T-helper 9 cell (primary cell): ENCODE measurements at places on chromosomes 5 and 9.

DNA sequence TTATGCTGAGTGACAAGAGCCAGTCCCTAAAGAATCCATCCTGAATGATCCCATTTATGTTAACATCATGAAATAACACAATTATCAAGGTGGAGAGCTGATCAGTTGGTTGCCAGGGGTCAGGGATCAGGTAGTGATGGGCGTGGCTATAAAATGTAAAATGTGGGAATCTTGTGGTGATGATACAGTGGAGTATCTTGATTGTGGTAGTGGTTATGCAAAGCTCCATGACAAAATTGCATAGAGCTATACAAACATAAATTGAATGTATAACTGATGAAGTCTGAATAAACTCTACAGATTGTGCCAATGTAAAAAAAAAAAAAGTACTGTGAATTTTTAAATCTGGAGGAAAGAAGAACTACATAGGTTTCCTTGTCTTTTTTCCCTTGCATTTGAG, 104.6 kb upstream of the SPATA31C2 start:
- DNase-seq, result no peak

DNA sequence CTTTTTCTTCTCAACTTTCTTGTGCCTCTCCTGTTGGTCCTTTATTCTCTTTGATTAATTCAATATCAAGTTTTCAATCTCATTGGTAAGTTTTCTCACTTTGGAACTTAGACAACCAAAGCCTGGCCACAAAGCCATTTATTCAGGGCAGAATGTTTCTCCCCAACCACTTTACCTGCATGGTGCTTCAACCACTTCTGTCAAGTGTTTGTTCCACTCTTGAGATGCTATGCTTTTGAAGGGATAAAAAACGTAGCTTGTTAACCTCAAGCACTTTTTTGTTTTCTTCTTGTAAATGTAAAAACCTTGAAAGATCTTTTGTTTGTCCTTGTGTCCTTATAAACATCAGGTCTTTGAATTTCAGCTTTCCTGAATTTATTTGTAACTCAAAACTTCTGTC, 966.7 kb downstream of the MAT2B start:
- DNase-seq, result no peak

- DNase-seq, result no peak
These were observed 87.9 kb downstream of the EQTN start for GRCh38 chr9:27209034-27209433.

DNA sequence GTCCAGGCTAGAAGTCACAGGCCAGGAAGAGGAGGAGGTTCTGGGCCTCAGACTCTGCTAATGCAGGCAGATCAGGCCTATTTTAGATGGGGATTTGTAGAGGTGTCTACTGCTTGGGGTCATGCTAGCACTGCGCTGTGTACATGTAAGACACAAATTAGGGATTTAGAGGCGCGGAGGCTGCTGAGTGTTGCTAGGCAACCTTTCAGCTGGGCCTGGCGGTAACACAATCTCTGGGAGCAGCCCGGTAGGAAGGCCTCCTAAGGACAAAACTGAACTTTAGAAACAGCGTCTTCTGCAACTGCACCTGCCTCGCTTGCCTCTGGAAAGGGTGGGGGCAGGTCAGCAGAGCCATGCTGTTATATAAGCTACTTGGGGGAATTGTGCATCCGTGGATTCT, 147.9 kb downstream of the MACROH2A1 start:
- no peak for DNase-seq

DNA sequence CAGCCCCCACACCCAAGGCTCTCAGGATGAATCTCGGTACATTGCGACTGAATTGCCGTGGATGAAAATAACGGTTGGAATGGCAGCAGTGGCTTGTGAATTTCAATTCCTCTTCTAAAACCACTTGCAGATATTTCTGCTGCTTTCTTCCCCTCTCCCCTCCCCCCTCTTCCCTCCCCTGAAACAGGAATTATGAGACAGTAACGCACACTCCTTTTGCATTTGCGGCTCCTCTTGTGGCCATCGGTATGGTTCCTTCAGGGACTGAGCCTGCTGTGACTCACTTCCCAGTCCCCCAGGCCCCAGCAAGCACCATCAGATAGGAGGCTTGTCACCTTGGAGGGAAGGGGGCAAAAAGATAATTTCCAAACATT, 9.7 kb downstream of the DCANP1 start:
- DNase-seq, result no peak

DNA sequence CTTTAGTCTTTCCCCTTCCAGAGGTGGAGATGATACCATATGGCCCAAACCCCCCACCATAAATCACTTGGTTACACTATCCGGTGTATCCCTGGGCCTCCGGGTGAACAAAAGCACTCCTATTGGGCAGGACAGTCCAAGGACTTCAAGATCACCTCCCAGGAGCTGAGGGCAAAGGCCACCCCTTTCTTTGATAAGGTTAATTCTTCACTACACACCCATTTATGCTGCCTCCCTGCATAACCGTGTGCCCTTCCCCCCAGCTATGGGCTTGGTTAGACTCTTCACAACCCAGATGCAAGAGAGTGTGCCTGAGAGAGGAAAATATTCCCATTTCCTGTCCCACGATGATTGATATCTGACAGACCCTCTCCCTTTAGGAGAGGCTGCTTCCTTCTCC, 64.8 kb upstream of the PRRC1 start:
- DNase-seq, result no peak

GRCh38 chr5:39446231-39446630, 21.5 kb upstream of the DAB2 start:
- no peak for DNase-seq

DNA sequence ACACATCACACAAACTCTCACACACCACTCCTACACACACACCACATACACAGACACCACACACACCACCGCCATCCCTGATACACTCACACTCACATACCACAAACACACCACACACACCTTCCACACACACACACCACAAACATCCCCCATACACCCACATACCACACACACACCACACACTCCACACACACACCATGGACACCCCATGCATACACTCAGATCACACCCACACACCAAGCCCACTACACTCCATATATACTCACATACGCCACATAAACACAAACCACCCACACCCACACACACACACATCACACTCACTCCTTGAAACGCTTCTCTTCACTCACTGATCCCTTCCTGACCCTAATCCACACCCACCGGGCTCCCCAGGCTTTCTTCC, 9.1 kb upstream of the ANKRD18A start:
- DNase-seq, result no peak
